ENCODE measurements at places on chromosomes 7 and 10.

DNA sequence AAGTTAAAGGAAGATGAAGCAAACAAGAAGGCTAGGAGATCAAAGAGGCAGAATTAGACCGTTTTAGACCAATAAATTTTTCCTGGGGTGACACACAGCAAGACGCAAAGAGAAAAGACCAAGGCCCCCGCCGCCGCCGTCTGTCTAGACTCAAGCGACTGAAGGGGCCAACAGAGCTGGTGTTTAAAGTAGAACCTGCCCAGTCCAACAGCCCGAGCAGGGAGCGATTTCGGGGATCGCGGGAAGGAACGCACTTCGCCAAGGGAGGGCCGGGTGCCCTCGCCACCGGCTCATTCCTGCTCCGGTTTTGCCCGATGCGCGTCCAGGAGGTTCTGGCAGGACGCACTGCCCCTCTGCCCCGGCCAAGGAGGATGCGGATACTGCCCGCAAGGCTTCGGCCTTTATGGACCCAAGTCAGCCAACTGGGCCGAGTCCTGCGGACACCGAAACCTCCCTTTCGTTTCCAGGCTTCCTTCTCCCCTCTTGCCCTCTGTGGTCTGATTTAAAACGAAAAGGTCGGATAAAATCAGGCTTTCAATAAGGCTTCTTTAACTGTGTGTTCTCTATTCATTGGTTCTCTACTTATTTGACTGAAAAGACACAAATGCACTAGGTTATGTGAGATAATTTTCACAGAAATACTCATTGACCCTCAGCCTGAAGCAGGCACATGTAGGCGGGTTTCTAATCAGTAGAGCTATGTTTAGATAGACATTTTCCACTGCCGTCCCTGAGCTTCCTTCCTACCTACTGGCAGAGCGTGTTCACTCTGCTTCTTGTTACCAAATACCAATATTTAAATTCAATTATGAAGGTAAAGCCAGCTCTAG lies 2.2 kb upstream of the HOXA7 start:
- no peak for DNase-seq

DNA sequence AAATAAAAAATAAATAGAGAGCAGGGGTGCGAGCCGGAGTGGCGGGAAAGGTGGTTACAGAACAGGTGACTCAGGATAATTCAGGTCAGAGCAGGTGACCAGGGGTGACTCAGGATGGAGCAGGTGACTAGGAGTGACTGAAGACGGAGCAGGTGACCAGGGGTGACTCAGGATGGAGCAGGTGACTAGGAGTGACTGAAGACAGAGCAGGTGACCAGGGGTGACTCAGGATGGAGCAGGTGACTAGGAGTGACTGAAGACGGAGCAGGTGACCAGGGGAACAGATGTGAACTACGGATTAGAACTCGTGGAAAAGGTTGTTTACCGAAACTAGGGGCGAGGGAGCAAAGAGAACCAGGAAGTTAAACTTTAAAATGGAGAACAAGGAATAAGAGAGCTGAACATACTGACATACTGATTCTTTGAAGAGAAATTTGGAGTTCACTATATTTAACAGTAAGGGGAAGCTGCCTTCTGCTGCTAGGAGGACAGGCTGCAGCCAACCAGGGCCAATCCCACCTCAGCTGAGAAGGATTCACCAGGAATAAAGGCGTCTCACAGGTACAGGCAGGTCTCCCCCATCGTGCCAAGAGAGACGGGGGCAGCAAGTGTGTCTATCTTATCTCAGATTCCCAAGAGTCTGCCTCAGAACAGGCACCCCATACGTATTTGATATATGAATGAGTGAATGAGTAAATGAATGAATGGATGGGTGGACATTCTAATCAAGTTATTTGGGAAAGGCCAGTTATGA lies 101.3 kb downstream of the CPXM2 start:
- no peak for DNase-seq

DNA sequence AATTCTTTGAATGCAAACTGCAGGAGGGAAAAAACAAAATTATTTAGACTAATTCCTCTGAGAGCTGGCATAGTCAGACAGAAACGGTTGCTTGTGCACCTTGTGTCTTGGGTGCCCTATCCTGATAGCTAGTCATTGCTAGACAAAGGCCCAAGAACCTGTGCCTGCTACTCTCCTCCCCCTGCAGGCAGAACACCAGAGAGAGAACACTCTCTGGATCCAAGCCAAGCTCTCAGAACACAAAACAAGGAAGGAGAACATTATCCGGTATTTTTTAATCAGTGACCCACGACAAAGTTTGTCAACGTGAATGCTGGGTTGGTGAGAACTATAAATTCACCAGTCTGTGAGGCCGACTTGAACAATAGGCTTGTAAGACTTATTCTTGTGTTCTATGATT lies 18.8 kb upstream of the PPP1R9A start:
- no peak for DNase-seq

- no peak for DNase-seq
Observed at GRCh38 chr7:156123362-156123761, 311.1 kb upstream of the SHH start.

GRCh38 chr7:105941596-105941995 lies 21.5 kb upstream of the CDHR3 start:
- DNase-seq = no peak

GRCh38 chr7:137674048-137674447 lies 172.7 kb downstream of the DGKI start:
- DNase-seq = no peak

DNA sequence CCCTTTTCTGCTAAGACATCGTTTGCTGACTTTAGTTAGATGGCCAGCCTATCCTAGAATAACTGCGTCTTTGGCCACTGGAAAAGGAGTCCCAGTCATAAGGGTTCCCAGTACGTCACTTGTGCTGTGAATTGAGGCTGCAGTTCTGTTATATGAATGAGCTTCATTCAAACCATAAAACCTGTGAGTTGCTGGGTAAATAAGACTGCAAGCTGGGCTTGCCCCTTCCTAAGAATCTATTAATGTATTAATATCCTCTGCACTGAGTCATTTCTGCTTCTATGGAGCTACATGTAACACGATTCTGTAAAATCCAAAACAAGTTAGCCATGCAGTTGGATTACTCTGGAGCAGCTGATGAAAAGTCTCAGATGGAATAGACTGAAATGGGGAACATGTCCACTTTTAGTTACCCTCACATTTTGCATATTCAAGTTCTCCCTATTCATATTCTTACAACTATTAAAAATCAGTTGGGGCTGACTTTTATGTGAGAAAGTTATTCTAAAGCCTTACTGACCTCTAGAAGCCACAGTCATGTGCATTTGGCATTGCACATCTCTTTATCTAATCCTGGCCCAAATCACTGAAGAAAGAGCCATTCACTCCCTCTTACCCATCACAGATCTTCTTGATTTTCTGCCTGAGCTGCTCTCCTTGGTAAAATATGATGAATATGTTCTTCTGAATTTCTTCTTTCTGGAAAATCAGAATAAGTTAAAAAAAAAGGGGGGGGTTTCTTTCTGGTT lies 41.8 kb upstream of the TMEM213 start:
- no peak for DNase-seq

- DNase-seq = no peak
Observed at GRCh38 chr7:4633012-4633411, 49.1 kb upstream of the FOXK1 start.

DNA sequence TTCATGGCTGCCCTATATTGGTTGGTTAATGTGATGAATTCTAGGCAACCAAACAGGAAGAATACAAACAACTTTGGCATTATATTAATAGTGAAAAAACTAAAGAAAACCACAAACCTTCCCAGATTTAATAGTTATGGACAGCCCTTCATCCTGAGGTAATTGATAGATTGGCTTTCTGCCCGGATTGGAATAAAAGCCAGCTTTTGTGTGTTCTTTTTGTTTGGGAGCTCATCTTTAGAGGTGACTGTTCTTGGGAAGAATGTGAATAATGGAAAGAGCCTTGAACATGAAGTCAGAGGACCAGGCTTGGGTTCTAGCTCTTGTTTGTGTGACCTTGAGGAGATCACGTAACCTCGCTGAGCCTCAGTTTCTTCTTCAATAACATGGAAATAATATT lies 92.3 kb downstream of the VTI1A start:
- DNase-seq = no peak

- DNase-seq = no peak
Observed at GRCh38 chr10:77879710-77880109, 46.8 kb downstream of the DLG5 start.

- DNase-seq = no peak
Observed at GRCh38 chr10:35937546-35937945, 295.4 kb upstream of the FZD8 start.

DNA sequence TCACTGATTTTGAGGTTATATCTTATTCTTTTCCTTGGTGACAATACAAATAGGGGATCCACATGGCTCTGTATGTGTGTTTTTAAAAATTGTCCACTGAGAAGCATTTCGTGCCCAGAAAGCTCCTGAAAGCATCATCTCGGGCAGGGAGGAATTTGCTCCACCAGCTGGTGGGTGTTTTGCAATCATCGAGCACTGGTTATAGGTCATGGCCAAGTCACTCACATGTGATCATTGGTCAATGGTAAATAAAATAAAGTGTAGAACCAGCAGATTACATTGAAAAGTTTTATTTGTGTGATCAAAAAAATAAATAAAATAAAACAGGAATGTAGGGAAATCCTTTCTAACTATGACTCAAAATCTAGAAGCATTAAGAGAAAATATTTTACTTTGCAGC lies 23.0 kb upstream of the SNX13 start:
- no peak for DNase-seq

- no peak for DNase-seq
Observed at GRCh38 chr10:124146483-124146882, 53.1 kb upstream of the CHST15 start.

Data from CD4-positive, alpha-beta T cell (primary cell).